ENCODE measurements at places on chromosomes 4 and X.

DNA sequence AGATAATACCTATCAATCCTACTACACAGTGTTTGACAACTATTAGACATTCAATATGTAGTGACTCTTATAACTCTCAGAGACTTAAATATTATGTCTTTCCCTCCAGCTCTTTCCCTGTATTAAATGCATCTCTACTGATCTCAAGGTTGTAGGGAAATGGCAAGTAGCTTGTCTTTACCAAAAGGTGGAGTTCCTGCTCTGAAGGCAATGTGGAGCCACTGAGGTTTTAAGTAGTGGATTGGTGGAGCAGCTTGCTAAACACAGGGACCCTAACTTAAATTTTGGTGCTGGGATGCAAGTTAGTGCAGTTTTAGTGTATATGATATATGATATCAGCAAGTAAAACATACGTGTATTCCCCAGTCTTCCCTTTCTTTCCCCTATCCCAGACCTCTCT lies 13.1 kb downstream of the FNIP2 start:
- no peak for DNase-seq

DNA sequence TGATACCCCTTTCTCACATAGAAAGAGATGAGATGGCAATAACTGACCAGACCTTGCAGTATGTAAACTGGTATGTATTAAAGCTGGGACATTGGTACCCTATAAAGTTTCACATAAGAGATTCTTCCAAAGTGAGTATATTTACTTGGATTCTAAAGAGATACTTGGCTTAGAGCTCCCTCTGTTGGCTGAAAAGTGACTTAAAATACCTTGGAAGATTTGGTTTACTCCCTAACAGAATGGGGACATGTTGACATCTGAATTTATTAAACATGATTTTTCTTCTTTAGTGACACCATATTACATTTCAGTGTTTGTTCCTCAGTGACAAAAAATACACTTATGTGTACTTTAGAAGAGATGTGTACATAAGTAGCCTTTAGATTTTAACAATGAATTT lies 47.9 kb upstream of the RGN start:
- DNase-seq: peak; percentile 29

- no peak for DNase-seq
Measured at GRCh38 chr4:185282968-185283367, 73.6 kb downstream of the SNX25 start.

GRCh38 chrX:81120936-81121371 lies 80.8 kb downstream of the HMGN5 start:
- peak; percentile 32 for DNase-seq

DNA sequence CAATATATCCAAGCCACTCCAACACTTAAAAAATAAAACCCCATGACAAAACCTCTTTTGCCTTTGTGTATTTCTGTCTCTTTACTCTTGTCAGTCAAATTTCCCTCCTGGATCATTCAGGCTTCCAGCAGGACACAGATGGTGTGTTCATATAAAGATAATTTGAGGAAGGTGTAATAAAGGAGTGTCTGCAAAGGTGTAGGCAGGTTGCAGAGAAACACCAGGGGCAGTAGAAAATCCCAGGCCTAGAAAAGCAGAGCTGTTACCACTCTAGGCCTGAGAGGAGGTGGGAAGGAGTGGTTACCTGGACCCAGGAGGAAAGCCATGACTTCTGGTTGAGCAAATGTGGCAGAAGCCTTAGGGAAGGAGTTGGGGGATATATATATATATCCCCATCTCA lies 28.8 kb downstream of the CHRNA9 start:
- no peak for DNase-seq

GRCh38 chrX:111876646-111877045 lies 665 bp downstream of the TRPC5OS start:
- no peak for DNase-seq

DNA sequence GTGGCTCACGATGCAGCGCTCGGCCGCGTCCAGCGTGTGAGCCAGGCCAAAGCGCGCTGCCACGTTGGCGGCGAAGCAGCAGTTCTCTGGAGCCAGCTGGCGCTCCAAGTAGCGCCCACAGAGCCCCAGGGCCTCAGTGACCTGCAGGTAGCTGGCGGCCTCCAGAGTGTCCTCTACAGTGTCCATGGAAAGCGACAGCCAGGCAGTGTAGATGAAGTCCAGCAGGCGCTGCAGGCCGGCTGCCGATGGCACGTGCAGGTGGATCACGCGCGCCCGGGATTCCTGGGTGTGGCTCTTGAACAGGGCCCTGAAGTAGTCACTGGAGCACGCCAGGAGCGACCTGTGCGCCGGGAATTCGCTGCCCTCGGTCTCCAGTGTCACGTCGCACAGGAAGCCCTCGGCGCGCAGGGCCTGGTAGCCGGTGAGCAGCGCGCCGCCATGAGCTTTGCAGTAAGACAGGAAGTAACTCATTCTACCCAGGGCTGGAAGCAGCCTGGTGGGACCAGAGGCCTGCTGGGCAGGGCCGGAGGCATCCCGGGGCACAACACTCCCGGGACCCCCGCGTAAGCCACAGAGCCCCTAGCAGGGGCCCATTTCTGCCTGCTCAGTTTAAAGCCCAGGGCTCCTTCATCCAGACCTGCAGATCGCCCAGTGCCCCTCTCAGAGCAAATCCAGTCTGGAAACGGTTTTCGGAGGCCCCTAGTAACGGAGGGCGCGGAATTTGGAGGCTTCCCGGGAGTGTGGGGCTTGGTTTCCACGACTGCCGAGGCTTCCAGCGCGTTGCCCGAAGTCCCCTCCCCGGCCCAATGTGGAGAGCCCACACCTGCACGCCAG lies 595 bp downstream of the KLHL34 start:
- DNase-seq: no peak

DNA sequence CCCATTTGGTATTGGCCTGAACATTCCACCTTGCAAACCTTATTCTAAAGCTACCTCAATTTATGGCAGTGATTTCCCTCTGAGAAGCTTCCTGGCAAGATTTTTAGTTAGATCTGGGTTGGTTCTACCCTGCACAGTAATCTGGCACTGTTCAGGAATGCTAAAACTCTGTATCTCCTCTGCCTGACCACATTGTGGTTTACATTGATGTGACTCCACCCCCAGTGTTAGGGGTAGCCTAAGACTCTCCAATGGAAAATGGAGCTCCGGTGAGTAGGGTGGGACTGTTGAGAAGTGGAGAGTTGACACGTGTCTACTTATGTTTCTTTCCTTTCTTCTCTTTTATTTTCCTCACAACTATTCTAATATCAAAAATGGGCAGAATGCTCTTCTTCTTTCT lies 45.4 kb downstream of the BMPR1B start:
- no peak for DNase-seq

DNA sequence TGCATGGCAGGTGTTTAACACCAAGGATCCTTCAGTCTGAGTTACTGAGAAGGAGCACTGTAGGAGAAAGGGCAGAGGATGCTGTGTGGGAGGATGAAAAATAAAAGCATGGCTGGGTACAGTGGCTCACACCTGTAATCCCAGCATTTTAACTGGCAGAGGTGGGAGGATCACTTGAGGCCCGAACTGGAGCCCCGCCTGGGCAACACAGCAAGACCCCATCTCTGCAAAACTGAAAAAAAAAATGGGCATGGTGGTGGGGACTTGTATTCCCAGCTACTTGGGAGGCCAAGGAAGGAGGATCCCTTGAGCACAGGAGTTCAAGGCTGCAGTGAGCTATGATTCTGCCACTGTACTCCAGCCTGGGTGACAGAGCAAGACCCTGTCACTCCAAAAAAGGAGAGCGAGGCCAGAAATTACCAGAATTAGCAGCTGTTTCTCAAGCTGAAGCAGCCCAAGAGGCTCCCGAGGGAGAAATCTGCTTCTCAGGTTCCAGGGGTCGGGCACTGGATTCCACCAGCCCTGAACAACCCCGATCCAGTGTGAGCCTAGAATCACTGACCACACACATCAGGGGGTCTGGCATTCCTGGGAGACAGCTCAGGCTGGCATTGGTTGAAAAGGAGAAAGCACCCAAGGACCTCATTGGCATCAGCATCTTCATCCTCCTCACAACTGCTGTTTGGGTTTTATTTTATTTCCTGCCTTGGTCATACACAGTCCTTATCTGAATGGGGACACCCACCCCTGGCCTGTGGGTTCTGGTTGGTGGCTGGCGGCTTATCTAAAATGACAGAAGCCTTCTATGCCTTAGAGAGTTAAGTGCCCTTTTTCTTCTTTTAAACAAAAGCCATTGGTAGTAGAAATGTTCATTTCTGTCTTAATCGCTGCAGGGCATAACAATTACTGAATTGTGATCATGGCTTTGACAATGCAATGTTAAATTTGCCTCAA lies 66.3 kb upstream of the TRIM2 start:
- no peak for DNase-seq

DNA sequence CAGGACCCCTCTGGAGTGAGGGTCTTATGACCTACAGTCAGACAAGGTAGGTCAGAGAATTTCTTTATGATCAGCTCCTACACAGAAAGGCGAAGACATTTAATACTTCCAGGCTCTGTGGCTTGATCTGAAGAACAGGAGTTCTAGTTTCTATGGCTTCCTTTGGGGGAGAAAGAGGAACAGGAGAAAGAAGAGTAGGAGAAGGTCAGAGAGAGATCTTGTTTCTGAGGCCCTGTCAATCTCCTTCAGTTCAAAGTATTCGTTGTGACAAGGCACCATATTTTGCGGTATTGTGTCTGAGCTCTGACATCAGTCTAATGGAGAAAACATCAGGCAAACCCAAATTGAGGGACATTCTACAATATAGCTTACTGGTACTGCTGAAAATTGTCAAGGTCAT lies 16.7 kb downstream of the TMSB4X start:
- no peak for DNase-seq

DNA sequence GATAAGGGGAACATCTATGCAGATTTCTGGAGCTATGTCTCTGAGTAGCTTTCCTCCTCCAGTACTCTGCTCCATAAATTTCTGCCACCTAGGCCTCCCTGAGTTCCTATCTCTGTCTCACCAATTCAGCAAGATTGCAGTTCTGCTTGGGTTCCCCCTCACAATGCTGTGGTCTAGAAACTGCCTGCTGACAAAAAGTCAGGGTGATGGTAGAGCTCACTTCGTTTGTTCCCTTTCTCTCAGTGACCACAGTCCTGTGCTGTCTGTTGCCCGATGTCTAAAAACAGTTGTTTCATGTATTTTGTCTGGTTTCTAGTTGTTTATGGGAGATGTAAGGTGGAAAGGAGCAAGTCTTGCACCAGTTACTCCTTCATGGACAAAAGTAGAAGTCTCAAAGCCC lies 41.1 kb downstream of the AMMECR1 start:
- DNase-seq: no peak

DNA sequence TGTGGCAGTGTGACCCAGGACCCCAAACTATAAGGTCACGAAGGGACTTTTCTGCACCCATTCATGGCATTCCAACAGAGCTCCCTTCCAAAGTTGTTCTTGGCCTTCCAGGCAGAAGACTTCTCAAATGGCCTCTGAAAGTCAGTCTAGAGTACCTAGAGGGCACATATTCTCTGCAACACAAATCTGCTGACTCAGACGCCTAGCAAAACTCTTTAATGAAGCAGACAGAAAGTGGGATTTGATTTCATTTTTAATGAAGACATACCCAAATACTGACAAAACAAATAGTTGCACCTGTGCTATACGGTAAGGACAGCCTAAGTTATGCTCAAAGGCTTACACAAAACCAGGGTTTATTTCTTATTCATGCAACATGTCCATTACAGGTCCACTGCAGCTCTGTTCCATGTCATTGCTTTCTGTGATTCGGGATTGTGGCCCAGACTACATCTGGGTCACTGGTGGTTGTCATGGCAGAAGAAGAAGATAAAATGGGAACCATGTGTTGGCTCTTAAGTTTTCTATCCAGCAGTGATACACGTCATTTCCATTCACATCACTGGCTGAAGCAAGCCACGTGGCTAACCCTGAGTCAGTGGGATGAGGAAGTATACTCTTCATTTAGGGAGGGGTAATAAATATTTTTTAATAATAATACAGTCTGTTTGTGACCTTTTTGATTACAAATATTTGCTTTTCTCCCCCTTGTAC lies 57.7 kb downstream of the NAT8L start:
- DNase-seq: no peak

DNA sequence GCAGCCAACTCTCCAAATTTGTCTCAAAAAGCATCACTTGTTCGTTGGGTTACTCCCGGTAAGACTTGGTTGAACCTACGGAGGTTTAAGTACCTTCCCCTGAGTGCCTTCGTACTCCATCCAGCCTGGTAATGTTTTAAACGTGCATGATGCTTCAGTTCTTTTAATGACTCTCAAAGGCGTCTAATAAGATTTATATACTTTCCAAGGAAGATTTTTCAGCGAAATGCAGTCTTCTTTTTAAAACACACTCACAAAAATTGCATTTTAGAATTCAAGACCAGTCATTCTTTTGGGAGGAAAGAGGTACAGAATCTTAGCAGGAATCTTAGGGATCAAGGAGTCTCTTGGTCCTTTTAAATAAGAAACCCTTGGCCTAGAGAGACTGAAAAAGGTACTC lies 430 bp upstream of the TRPC3 start:
- no peak for DNase-seq

DNA sequence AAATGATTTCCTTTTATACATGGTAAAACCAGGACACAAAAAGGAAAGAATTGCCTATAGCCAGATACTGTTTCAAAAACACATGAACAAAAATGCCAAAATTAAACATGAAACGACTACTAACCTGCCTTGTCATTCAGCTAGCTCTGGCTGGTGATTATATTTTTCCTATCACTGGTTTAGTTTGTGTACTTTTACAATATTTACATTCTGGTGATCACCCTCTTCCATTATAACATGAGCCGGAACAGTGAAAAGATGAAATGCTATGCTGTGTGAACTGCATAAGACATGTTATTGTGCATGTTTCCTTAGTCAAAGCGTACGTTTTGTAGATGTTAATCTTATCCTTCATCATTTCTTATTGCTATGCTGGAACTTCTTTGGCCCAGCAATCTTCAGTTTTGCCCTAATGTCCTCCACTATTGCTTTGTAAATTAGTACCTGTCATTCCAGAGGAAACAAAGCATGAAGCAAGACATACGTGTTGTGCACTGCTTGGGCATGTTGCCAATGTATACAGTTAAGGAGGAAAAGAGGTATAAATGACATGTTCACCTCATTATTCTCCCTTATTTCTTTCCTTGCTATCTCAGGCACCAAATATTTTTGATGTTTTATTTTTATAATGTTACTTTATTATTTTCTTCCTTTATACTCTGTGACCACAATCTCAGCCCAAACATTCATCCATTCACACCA lies 386.3 kb downstream of the ARHGAP24 start:
- DNase-seq: peak; percentile 51

GRCh38 chr4:126957556-126957955 lies 675.2 kb upstream of the INTU start:
- DNase-seq: no peak

- no peak for DNase-seq
Measured at GRCh38 chr4:4969298-4969697, 50.0 kb downstream of the CYTL1 start.

DNA sequence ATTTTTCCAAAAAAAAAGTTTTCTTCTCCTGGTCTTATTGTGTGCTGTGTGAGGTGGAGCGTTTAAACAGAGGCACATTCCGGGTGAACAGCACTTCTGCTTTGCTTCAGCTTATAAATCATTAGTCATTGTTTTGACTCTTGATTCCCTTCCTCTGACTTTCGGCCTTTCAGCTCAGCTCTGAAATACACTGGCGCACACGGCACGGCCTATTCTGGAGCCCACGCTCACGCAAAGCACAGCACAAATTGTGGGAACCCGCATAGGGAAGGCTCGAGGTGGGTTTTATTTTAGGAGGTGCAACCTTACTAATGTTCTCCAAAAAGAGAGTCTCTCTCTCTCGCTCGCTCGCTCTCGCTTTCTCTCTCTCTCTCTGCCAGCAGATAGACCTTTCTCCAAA lies 4.0 kb downstream of the POU3F4 start:
- DNase-seq: no peak

GRCh38 chr4:59698041-59698440 lies 1502.1 kb upstream of the ADGRL3 start:
- DNase-seq: no peak

GRCh38 chr4:186807808-186808629 lies 84.4 kb upstream of the FAT1 start:
- DNase-seq: no peak
